Right atrium auricular region (tissue), 2 donors: ENCODE measurements at places on chromosomes 6 and 20. TPM values are rescaled to one million over a fixed set of nuclear protein-coding genes. Genes with fewer than 3 reads are reported as not detected.

Gene TDP2
- 18.5 TPM for total RNA-seq

Gene BANF2
- total RNA-seq, result not detected

Gene KHDRBS2
- total RNA-seq, result not detected

GRCh38 chr20:48665785-48666184, 162.0 kb downstream of the PREX1 start:
- no peak for DNase-seq

DNA sequence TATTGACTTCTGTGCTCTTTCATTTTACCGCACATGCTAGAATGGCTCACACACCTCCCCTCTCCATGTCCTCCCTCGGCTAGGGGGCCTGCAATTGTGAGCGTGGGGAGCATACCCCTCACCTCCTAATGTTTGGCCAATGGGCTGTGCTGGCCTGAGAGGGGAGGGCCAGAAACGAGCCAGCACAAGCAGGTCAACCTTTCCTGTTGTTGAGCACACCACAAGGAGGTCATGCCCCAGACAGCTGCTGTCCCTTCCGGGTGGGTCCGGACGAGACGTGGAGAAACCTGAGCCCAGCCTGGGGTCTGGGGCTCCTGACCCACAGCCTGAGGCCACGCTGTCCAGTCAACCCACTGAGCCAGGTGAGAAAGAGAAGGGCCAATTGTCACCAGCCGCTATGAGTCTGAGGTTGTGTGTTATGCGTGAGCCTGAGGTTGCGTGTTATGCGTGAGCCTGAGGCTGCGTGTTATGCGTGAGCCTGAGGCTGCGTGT, 77.4 kb downstream of the TTLL2 start:
- no peak for DNase-seq

Gene RIMS1
- 1.3 TPM for total RNA-seq
